NCI-H526 treated with DMSO at 0.1 percent for 48 hours (cell line): ENCODE measurements at places on chromosomes 6 and 20.

- no peak for DNase-seq
These were observed 648.3 kb downstream of the EPM2A start for GRCh38 chr6:145087034-145087433.

DNA sequence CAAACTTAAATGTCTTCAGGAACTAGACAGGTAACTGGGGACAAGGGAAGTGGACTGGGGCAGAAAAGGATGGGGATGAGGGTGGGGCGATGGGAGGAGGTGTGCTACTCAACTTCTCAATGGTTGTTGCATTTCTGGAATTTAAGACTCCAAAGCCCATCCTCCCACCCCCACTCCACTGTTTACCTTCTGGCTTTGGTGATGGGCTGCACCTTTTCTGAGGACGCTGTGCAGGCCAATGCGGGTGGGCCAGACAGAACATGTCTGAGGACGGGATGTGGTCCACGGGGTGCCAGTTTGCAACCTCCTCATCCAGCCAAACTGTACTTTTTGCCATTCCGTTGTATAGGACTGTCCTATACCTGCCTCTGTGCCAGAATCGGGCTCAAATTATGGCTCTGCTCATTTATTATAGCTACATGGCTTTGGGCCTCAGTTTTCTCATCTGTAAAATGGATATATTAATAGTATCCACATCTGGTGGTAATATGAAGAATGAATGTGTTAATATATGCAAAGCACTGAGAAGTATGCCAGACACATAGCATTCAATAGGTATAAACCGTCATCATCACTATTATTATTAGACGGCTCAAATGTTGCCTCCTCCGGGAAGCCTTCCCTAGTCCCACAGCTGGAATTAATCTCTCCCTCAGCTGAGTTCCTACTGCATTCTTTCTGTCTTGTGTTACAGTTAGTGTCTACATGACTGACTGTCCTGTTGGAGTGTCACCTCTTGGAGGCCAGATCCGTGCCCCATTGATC, 31.0 kb upstream of the VEGFA start:
- no peak for DNase-seq

DNA sequence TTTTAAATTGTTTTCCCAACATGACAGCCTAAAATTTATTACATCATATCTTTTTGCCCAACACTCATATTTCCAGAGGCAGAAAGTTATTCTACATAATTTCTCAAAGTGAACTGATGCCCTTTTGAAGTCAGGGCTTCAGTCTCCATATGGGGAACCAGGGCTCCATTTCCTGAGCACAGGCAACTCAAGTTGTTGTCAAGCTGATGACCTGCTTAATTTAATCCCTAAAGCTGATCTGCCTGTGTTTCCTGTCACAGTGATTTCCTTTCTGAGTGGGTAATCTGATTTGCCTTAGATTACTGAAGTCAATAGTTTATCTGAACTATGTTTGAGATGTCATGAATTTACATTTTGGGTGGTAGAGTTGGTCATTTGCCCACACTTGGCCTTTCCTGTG, 932.1 kb upstream of the MANEA start:
- DNase-seq = no peak

DNA sequence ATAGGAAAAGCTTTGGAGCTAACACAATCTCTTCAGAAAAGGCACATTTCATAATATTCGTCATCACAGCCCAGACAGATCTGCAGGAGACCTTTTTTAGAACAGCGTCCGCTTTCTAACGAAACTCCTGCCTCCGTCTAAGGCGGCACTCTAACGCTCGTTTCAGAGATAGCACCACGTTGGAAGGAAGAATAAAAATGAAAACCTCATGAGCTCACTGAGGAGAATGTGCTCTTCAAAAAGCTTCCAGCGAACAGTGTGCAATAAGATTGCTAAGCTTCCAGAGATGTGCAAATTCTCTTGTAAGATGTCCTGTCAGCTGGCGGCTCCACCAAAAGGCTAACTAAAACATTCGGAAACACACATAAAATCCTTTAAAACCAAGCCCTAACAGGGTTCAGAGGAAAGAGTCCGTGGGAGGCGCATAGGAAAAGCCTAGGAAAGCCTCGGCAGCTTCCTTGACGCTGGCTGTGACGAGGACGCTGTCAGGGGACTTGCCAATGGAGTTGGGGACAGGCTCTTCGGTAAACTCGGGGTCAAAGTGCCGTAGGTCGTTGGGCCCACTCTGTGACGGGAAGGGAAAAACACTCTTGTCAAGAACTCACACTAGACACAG, 117.6 kb upstream of the SLC2A12 start:
- DNase-seq = no peak

DNA sequence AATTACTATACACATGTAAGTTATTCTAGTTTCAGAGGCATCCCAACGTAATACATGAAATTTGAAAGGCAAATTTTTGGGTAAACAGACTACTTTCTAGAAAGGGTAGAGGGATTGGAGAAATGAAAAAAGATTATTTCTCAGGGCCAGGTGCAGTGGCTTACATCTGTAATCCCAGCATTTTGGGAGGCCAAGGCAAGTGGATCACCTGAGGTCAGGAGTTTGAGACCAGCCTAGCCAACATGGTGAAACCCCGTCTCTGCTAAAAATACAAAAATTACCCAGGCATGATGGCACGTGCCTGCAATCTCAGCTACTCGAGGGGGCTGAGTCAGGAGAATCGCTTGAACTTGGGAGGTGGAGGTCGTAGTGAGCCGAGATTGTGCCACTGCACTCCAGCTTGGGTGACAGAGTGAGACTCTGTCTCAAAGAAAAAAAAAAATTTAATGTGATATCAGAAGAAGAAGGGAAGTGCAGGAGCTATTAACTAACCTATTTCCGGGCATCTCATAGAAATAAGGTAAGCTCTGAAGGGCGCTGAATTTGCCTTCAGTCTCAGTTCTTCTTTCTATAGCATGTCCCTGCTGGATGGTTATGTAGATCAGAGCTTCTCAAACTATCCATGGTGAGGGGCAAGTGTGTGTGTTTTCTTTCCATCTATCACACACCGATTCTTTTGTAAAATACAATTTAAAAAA, 100.3 kb upstream of the MTHFD1L start:
- DNase-seq = no peak

GRCh38 chr6:25179051-25179778, 100.0 kb upstream of the CARMIL1 start:
- no peak for DNase-seq

- DNase-seq = peak; percentile 7
These were observed 421.6 kb upstream of the EYS start for GRCh38 chr6:66128656-66129055.

GRCh38 chr6:170179616-170180324, 111.1 kb downstream of the DLL1 start:
- no peak for DNase-seq

DNA sequence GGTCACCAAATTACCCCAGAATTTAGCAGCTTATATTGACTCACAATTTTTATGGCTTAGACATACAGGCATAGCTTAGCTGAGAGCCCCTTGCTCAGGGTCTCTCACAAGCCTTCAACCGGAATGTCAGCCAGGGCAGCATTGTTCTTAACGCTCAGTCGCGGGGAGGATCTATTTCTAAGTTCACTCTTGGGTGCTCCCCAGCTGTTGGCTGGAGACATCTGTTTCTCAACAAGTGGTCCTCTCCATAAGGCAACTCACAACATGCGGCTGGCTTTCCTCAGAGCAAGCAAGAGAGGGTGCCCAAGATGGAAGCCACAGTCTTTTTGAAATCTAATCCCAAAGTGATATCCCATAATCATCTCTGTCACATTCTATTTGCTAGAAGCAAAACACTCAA, 46.6 kb downstream of the SLX4IP start:
- no peak for DNase-seq

- DNase-seq = no peak
These were observed 557.0 kb downstream of the HAO1 start for GRCh38 chr20:7383216-7383615.

DNA sequence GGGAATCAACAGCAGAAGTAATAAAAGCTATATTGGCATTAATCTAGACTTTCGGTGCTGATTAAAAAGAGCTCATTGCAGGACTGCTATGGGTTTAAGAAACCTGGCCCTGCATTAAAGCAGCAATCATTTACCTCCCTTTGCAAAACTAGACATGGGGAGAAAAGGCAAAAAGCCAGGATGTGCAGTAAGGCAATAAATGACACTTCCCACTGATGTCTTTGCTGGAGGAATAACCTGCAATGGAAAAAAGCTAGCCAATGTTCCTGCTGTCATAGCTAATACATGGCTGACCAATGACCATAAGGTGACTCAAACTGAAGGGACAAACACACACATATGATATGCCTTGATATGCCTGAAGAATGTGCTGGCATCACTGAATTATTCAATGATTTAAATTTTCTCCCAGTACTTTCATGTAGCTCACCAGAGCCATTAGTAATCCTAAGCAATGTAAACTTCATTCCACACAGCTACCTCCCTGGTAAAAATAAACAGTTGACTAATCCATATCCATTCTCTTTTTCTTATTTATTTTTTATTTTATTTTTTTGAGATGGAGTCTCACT, 8.7 kb downstream of the DNAAF9 start:
- no peak for DNase-seq

DNA sequence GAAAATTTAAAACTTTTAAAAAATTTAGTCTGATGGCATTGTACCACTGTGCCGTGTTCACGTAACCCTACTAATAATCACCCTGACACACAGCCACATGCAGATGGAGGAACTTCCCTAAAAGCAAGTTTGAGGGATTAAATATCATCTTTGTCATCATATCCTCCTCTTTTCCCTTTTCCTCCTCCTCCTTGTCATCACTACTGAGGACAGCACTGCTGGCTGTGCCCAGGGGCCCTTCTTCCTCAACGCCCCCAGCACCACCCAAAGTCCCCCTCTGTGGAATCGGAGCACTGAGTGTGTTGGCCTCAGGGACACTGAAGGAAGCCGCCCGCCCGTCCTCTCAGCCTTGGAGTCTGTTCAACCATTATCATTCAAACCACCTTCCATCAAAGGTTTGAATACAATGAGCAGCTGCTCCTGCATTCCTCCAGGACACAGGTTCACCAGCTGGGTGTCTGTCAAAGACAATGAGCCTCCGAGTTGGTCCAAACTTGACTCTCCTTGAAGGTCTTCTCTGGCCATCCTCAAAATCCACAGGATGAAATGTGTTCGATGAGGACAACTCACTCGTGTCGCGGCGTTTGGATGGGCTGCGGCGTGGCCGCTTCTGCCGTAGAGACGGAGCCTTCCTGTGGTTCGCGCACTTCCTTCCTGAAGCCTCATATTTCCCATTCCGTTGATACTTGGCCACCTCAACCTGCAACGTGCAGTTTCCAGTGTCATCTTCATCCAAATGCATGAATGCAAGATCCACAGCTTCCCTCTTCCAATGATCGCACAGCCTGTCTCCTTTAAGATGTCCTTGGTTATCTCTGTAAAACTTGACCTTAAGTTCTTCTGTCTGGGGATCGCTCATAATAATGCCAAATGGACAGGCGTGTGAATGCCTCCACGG, 23.3 kb downstream of the NQO2 start:
- peak; percentile 44 for DNase-seq

GRCh38 chr20:62059401-62059800, 6.3 kb downstream of the TAF4 start:
- DNase-seq = no peak

DNA sequence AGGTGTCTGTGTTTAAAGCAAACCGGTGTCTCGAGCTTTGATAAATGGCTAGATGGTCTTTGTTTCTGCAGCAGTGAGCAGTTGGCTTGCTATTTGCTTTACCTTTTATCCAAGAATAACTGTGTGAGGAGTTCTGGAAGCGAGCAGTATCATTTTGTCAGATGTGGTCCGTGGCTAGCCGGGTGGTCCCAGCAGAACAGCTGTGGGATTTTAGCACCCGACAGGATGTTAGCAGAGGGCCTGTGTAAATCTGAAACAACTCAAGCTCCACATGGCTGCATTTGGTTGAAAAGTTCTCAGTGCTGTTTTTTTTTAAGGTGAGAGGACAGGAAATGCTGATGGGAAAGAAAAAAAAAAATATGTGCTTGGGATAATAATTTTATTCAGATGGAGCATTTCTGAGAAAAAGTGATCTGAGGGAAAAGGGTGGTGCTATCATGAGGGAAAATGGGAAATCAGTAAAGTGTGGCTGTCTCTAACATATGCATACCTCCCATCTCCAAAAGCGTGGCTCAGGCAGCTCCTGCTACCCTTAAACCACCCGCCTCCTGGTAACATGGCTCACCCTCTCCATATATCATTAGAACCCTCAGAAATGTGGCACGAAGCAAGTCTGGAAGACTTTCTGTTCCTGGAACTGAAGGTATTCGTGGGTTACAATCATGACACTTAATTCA, 215.4 kb downstream of the TSHZ2 start:
- DNase-seq = no peak

DNA sequence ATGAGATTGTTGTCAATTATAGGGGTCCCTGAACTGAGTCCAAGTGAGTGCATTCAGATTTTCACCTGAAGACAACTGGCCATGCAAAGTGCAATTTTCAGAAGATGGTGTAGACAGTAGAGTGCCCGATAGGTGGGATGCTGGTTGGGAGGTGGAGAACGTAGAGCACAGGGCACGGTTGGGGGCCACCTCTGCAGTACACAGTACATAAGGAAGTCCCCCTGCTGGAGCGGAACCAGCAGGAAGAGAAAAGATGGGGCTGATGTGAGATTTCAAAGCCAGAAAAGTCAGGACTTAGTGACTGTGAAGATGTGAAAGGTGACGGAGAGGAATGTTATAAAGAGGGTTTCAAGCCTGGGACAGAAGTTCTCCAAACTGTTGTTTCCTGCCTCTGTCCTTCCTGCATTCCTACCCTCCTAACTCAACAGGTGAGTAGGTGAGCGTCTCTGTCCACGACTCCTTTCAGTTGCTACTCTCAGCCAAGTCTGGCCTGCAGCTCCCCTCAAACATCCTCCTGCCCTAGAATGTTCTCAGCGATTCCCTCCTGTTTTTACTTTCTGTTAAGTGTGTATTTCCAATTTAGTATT, 330.8 kb downstream of the PRL start:
- DNase-seq = no peak

DNA sequence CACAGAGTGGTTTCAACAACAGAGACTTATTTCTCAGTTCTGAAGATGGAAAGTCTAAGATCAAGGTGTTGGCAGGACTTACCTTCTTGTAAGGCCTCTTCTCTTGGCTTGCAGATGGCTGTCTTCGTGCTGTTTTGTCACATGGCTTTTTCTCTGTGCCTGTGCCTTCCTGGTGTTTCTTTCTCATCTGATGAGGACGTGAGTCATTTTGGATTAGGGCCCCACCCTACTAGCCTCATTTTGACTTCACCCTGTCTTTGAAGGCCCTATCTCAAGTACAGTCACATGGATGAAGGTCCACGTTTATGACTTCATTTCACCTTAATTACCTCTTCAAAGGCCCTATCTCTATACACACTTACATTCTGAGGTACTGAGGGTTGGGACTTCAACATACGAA, 41.4 kb upstream of the LAMA2 start:
- DNase-seq = no peak

- DNase-seq = no peak
These were observed 93.4 kb downstream of the HIVEP2 start for GRCh38 chr6:142851601-142852000.
